ENCODE measurements at places on chromosomes 12 and 14.

GRCh38 chr12:65935906-65936901 is 111.9 kb downstream of the HMGA2 start:
- no peak for DNase-seq

DNA sequence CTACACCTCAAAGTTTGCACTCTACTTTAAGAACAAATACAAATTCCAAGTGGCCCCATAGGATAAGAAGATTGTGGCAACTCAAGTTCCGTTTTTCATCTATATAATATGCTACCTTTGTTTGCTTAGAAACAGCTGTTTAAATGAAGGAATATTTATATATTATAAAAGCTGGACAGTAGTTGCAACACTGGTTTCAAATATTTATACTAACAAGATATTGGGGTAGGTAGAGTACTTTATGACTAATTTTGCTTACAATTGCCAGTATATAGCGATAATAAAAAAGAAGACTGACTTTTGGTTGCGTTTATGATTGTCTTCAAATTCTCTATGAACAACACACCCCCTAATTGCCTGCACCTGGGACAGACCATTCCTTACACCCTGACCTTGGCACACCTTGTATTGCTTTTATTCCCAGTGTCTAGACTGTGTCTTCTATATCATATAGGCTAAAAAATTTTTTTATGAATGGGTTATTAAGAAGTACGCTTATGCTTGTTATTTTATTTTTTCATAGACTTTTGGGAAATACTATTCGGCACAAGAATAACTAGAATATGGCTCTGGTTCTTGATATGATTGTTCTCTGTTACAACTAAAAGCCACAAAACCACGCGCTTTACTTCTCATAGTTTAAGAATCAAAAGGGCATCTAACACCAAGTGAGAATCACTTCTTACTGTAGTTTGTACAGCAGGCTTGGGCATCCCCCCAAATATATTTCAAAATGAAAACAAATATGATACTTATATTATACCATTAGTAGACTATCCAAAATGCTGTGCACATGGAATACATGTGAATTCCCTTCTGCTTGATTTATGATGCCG is 455.4 kb upstream of the DCN start:
- no peak for DNase-seq

DNA sequence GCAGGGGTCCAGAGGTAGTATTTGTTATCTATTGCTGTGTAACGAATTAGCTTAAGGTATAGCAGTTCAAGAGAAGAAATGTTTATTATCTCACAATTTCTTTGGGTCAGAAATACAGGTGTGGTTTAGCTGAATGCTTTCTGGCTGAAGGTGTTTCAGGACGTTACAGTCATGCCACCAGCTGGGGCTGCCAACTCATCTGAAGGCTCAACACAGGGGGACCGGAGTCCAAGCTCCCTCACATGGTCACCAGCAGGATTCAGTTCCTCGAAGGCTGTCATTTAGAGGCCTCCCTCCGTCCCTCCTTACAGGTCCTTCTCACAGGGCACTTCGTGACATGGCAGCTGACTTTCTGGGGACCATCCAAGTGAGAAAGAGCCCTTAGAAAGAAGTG is 37.5 kb upstream of the SINHCAF start:
- DNase-seq, result no peak

GRCh38 chr12:104590022-104590421 is 133.3 kb downstream of the CHST11 start:
- DNase-seq, result no peak

DNA sequence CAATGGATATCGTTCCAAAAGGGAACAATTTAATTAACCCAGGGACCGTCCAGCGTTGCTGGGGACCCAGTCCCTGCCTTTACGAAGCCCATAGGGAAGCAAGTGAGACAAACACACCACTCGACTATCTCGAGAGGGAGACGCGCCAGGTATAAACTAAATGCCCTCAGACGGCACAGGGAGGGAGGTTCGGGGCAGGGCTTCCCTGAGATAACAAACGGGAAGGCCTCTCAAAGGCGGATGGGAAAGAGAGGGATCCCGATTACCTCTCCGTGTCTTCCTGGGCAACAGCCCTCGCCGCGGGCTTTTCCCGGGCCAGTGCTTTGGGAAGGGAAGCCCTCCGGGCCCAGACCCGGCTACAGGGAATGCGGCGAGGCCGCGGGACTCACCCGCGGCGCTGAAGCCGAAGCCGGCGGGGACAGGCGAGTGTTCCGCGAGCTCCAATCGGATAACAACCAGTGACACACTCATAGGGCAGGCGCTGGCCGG is 390 bp downstream of the BRAP start:
- no peak for DNase-seq

- DNase-seq, result no peak
Measured at GRCh38 chr12:112808156-112808555, 16.6 kb downstream of the RPH3A start.

DNA sequence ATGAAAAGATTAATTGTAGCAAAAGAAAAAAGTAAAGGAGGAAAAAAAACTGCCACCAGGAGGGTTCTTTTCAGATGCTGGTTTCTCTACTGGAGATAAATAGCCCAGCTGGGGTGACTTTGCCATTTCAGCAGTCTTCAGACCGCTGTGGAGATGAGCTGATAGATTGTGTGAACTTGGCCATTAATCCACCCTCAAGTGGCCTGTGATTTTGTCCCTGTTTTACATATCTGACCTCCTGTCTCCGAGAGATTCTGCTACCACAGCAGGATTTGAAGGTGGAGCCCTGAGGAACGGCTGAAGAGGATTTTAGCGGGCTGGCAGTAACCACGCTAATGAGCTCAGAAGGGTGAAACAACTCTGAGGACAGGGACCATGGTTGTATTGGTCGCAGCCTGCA is 72.7 kb downstream of the WSCD2 start:
- DNase-seq, result no peak

DNA sequence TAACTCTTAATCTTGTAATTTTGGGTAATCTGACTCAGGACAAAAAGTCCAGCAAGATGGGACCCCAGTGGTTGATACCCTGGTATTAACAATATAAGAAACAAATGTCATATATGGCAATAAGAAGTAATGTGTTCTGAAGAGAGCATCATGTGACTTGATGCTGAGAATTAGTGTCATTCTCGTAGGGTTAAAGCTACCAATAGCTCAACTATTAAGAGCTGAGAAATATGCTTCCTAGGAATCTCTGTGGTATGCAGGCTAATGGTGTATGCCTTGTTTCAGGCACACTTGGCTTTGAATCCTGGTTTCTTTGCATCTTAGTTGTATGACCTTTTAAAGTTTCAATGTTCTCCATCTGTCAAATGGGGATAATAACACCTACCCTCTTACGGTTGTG is 9.1 kb downstream of the MYRFL start:
- DNase-seq, result no peak

DNA sequence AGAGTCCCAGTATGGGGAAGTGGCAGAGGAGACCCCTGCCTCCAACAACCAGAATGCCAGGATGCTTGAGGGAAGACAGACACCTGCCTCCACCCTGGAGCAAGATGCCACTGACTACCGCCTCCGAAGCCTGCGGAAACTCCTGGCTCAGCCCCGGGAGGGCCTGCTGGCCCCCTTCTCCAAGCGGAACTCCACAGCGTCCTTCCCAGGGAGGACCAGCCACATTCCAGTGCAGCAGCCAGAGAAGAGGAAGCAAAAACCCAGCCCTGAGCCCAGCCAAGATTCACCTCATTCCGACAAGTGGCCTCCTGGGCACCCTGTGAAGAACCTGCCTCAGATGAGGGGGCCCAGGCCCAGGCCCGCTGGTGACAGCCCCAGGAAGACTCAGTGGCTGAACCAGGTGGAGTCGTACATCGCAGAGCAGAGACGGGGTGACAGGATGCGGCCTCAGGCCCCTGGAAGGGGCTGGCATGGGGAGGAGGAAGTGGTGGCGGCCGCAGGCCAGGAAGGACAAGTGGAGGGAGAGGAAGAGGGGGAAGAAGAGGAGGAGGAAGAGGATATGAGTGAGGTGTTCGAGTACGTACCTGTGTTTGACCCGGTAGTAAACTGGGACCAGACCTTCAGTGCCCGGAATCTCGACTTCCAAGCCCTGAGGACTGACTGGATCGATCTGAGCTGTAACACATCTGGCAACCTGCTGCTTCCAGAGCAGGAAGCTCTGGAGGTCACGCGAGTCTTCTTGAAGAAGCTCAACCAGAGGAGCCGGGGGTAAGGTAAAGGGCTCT is 93.7 kb downstream of the B4GALNT3 start:
- DNase-seq, result no peak

GRCh38 chr14:71472356-71473340 is 459.6 kb upstream of the RGS6 start:
- DNase-seq, result no peak

DNA sequence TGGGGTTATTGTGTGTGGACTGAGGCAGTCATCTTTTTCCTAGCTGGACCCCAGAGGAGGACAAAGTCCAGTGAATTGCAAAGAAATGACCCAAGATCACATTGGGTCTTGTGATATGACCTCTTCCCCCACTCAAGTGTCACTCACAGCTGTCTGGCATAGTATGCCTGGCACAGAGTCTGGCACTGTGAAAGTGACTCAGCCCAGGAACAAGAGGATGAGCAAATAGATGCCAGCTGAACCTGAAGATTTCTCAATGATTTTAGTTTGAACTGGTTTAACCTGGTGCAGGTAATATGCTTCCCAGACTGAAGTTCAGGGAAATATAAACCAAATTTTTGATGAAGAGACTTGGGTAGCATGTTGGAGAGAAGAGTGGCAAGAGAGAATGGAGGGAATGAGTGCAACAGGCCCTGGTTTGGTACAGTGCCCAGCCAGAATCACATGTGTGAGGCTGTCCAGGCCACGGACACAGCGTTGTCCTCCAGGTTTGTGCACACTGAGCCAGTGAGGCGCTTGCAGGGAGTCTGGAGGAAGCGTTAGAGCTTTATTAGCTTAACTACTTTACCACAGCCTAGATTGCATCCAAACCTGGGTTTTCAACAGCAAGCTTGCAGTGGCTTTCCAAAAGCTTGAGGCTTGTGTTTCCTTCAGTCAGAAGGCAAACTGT is 332.9 kb downstream of the NUAK1 start:
- no peak for DNase-seq

GRCh38 chr12:52537101-52537500 is 15.8 kb downstream of the KRT71 start:
- DNase-seq, result no peak

GRCh38 chr14:43003845-43004244 is 1397.2 kb downstream of the LRFN5 start:
- DNase-seq, result no peak

DNA sequence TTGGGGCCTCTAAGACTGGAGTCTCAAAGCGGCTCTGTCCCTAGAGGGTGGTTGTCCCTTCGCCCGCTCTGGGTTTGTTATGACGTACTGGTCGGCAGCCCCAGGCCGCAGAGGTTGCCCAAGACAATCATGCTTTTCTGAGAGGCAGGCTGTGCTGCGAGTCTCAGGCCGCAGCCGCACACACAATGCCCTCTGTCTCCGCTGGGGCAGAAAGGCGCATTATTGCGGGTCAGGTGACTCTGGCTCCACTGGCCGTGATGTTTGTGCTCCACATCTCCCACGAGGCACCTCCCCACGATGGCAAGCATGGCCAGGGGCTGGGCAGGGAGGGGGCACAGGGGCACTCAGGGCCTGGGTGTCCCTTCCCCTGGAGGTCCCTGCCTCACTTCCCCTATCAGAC is 21.0 kb upstream of the PLEKHG3 start:
- DNase-seq, result no peak

DNA sequence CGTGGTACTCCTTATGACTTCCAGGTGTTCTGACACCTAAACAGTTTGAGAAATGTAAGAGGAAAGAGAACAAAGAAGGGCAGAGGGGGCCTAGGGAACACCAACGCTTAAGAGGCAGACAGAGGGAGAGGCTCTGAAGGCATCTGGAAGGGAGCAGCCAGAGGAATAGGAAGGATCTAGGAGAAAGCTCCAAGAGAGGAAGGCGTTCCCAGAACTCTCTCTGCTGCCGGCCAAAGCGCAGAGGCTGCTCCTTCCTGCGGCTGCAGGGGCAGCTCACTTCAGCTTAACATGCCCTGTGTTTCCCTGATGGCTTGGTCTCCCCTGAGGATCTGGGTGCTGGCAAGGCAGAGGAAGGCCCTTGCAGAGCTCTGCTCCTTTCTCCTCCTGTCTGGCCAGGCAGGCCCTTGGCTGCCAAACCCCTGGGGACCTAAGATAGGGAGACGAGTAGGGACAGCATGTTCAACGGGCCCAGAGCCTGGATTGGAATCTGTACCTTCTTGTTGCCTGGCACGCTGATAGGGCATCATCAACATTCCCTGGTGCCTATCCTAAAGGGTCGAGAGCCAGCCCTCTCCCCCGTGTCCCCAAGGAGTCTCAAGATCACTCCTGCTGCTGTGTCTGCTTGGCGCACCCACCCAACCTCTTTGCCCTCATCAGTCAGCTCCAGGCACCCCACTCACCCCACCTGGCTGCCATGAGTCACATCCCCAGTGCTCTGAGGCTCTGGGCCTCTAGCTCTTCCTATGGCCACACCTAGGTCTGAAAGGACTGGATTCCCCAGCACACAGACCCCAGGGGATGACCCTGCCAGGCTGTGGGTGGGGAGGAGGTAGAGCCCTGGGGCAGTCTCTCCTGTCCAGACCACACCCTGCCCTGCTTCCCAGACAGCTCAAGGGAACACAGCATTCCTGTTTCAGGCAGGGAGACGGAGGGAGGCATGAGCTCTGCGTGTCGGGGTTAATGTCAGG is 45.6 kb downstream of the LTBP2 start:
- no peak for DNase-seq

GRCh38 chr12:25585662-25586061 is 32.6 kb upstream of the LMNTD1 start:
- no peak for DNase-seq

DNA sequence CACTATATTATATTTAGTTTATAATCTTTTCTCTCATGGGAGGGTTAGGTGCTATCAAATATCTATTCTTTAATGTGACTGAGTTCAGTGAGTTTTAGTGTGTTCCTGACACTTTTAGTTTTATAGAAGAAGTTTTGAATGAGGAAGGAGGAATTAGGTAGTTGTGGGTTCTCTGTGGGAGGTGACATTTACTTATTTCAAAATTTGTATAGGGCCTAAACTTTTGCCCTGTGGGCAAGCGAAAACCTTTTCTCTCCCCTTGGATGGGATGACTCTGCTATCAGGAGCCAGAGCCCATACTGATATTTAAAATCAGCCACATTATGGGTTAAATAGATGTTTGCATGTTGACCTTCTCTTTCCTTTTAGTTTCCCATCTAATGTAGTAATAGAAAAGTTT is 43.6 kb downstream of the SPATS2 start:
- no peak for DNase-seq

DNA sequence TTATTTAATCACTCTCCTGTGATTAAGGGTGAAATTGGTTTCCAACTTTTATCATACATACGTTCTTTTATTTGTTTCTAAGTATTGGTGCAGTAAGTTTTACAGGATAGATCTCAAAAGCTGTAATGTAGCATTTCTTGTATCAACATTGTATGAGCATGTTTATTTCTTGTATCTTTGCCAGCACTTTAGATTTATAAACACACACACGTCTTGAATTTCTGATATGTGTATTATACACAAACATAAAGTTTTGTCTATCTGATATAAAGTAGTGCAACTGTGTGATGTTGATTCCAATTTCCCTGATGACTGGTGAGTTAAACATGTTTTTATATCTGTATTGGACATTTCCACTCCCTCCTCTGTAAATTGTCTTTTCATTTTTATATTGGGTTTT is 134.7 kb downstream of the NOVA1 start:
- no peak for DNase-seq

- no peak for DNase-seq
Measured at GRCh38 chr12:99981639-99982190, 3.0 kb downstream of the ANKS1B start.

Measured in stimulated activated CD4-positive, alpha-beta T cell treated with anti-CD3 and anti-CD28 coated beads, Interleukin-15, amount 100 ng/mL, for 24 hours (primary cell).